Right renal pelvis (tissue), 4 donors: ENCODE measurements at places on chromosomes 3 and 15.

GRCh38 chr3:194671511-194671899 is 486 bp downstream of the LSG1 start:
- no peak for DNase-seq

DNA sequence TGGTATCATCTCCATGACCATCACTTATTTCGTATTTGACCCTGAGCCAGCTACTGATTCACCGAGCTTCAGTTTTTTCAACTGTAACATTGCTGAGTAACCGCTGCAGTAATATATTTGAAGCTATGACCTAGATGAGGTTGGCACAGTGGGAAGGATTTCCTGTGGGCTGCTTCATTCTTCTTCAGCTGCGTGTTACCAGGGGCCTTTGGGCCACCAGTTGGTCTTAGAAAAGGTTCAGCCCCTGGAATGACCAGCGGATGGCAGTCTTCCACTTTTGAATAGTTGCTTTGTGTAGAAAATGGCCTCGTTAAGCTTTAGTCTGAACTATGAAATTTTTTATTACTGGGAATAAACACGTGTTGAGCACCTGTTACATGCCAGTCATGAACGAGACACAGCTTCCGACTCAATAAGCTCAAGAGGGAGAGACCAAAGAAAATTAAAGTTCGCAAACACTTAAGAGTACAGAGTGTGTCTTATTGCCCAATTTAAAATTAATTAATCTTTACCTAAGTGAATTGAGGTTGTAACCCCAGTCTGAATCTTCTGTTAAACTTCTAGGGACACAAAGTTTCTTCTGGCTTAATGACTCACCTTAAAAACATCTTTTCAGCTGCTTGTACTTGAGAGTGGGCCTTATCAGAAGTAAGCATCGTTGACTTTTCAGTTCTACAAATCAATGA is 57.6 kb upstream of the NR2E3 start:
- DNase-seq, result no peak

- DNase-seq, result no peak
Measured at GRCh38 chr3:195718477-195718984, 2.2 kb upstream of the MUC20 start.

GRCh38 chr15:78225783-78226541 is 8.4 kb downstream of the ACSBG1 start:
- no peak for DNase-seq

DNA sequence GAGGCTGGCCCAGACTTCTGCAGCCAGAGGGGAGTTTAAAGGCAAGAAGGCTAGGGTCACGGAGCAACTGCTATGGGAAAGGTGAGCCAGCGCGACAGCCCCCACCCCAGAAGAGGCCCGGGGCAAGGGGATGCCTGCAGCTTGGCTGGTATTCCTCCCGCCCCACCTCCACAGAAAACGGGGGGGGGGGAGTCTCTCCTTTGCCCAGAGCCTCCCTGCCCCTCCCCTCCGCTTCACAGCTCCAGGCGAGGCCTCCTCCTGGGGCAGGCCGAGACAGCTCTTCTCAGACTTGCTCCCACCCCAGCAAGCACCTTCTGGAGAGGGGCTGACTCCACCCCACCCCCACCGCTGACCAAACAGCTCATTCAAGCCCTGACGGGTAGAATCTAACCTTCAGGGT is 13.4 kb downstream of the ANP32A start:
- no peak for DNase-seq

DNA sequence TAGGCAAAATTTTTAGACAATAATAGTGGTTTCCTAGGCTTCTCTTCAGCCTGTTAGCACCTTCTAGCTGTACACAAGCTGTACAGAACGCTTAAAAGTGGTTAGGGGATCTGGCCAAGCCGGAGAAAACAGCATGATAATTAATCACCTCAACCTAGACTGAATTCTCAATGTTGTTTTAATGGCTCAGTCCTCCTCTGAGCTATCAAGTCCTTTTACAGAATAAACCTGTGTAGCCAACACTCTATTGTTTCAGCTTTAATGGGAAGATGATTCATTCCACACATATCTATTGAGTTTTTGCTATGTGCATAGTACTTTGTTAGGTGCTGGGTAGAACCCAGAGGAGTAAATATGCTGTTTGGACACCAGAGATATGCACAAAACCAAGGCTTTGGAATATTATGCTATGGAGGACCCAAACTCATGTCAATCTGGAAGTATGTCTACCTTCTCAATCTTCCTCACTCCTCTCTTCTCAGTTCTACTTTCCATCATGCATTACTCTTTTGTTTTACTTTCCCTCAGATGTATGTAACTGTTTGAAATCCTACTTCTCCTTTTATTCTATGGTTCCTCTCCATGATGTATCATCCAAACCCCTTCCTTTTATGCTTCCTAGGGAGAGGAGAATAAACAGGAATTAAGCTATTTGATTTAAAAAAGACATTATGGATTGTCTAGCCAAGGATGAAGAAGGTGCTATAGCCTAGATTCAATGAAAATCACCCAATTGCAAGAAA is 27.6 kb upstream of the UBE2E2 start:
- no peak for DNase-seq

DNA sequence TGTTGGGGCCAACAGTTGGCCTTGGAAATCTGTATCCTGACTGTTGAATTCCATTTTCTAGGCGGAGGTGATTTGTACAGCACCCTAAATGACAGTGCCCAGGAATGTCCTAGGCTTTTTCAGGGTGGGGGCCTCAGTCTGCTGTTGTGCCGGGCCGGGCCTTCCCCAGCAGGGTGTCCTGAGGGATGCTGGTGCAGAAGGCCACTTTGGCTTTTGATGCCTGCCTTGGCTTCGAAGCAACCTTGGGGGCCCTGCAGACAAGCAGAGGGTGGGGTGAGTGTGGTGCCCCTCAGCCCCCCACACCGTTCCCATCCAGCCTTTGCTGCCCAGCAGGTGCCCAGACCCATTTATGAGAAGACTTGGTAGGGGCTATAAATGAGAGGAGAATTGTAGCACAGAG is 33.0 kb downstream of the SYNM start:
- no peak for DNase-seq

- no peak for DNase-seq
Measured at GRCh38 chr3:56484525-56485032, 16.3 kb upstream of the ERC2 start.

- DNase-seq, result no peak
Measured at GRCh38 chr3:180698760-180699270, 19.5 kb upstream of the CCDC39 start.

GRCh38 chr15:55221090-55222011 is 24.6 kb upstream of the RSL24D1 start:
- DNase-seq, result no peak

GRCh38 chr3:77259694-77260093 is 219.8 kb downstream of the ROBO2 start:
- DNase-seq, result no peak

GRCh38 chr3:122687298-122687697 is 6.7 kb downstream of the PARP14 start:
- no peak for DNase-seq

DNA sequence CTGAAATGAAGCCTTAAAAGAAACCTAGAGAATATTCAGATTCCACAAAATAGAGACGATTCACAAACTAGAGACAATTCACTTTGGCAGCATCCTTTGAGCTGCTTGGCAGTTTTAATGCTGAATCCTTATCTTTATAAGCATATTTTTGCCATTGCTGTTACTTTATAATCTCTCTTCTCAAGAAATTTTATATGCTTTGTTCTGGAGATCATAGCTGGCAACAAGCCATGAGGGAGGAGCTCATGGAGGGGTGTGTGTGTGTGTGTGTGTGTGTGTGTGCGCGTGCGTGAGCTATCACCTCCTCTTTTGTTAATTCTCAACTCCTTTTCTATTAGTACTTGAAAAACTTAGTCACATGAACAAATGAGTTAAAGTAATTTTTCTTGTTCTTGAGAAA is 495.0 kb upstream of the RGMA start:
- no peak for DNase-seq

GRCh38 chr3:14169871-14170270 is 8.5 kb downstream of the XPC start:
- DNase-seq, result no peak

GRCh38 chr3:13290941-13291340 is 129.2 kb downstream of the NUP210 start:
- no peak for DNase-seq
